ENCODE measurements at places on chromosomes 6 and 20.

- H3K27me3 ChIP-seq: no peaks in the 10 kb centered on the region
- no peak overlapping the region for H3K4me3 ChIP-seq
- no peak for DNase-seq
- no peaks in the 10 kb centered on the region for H3K4me1 ChIP-seq
- no peaks in the 10 kb centered on the region for H3K36me3 ChIP-seq
These were observed 276.3 kb downstream of the ADGRB3 start for GRCh38 chr6:68911334-68911733.

GRCh38 chr6:143264986-143265764, 185.3 kb downstream of the ADAT2 start:
- H3K4me1 ChIP-seq: no peaks in the 10 kb centered on the region
- no peaks in the 10 kb centered on the region for H3K36me3 ChIP-seq
- H3K27ac ChIP-seq: no peak overlapping the region
- DNase-seq: no peak
- H3K4me3 ChIP-seq: no peak overlapping the region
- H3K27me3 ChIP-seq: no peaks in the 10 kb centered on the region

GRCh38 chr6:13417431-13417830, 70.0 kb downstream of the GFOD1 start:
- H3K36me3 ChIP-seq: no peaks in the 10 kb centered on the region
- peaks cover 13% of the 10 kb centered on the region for H3K4me1 ChIP-seq
- DNase-seq: no peak
- no peaks in the 10 kb centered on the region for H3K27me3 ChIP-seq
- H3K27ac ChIP-seq: no peak overlapping the region

DNA sequence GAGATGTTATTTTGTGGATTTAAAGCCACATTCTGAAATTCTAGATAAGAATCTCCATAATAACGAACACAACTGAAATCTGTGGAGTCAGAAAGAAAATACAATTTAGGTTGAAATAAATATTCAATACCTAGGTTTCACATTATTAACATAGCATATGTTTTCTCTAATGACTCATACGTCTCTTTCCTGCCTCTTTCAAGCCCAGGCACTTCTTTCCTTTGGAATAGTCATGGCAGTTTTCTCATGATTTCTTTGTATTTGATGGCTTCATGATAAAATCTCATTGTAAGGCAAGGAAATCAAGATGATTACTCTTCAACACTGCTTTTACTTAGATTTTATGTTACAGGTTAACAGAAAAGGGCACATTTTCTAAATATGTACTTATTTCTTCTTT, 803.7 kb downstream of the PHF3 start:
- no peaks in the 10 kb centered on the region for H3K4me1 ChIP-seq
- no peaks in the 10 kb centered on the region for H3K27me3 ChIP-seq
- H3K27ac ChIP-seq: no peak overlapping the region
- DNase-seq: no peak
- H3K4me3 ChIP-seq: no peak overlapping the region
- no peaks in the 10 kb centered on the region for H3K36me3 ChIP-seq

GRCh38 chr20:49612127-49612738, 44.3 kb upstream of the PTGIS start:
- H3K27ac ChIP-seq: no peak overlapping the region
- H3K4me1 ChIP-seq: peaks cover 12% of the 10 kb centered on the region
- no peak for DNase-seq
- no peak overlapping the region for H3K4me3 ChIP-seq

DNA sequence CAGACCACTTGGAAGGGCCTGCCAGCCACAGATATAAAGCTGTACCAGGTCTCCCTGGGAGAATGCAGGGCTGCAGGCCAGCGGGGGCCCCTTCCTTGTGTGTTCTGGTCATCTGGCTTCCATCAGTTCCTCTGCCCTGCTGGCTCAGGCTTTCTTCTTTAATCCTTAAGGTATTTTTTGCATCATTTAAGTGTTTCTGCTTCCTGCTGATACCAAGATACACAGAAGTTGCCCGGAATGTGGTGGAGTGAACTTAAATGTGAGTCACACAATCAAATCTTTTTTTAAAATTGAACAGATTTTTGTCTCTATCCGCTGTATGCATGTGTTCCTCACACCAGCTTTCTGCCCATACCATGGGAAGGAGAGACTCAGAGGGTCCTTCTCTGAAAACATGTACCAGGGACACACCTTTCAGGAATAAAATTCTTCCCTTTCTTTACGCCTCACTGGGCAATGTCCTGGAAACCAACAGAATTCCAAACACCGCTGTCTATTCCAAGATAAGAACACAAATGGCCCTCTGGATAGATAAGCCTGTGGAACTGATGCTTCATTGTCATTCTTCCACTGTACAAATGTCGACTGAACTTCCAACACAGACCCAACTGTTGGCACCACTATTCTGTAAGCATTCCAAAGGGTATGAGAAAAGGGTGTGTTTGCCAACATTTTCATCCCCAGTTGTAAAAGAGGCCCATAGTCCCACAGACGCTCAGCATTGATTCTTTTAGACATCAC, 206.2 kb upstream of the MYLIP start:
- peaks cover 18% of the 10 kb centered on the region for H3K4me1 ChIP-seq
- no peak overlapping the region for H3K4me3 ChIP-seq
- H3K27me3 ChIP-seq: no peaks in the 10 kb centered on the region
- no peaks in the 10 kb centered on the region for H3K36me3 ChIP-seq
- H3K27ac ChIP-seq: no peak overlapping the region

GRCh38 chr6:143060806-143061596, at the start of gene AIG1:
Gene AIG1, plus strand, starts transcription at chr6:143060889. Its CDS starts 37 bp downstream, at chr6:143060926.
- no peaks in the 10 kb centered on the region for H3K36me3 ChIP-seq
- peak; percentile 70 for DNase-seq
- peak within 1 kb of the TSS; percentile 80 for H3K4me3 ChIP-seq
- H3K4me1 ChIP-seq: peaks cover 11% of the 10 kb centered on the region
- no peaks in the 10 kb centered on the region for H3K27me3 ChIP-seq

GRCh38 chr20:16846006-16846405, 97.8 kb downstream of the OTOR start:
- H3K27me3 ChIP-seq: no peaks in the 10 kb centered on the region
- H3K4me1 ChIP-seq: no peaks in the 10 kb centered on the region
- no peaks in the 10 kb centered on the region for H3K36me3 ChIP-seq

GRCh38 chr20:63057171-63058117, 50.7 kb upstream of the BHLHE23 start:
- H3K36me3 ChIP-seq: no peaks in the 10 kb centered on the region
- H3K27ac ChIP-seq: no peak overlapping the region
- H3K27me3 ChIP-seq: peaks cover 6% of the 10 kb centered on the region
- H3K4me1 ChIP-seq: no peaks in the 10 kb centered on the region
- H3K4me3 ChIP-seq: no peak overlapping the region
- DNase-seq: no peak

- H3K4me1 ChIP-seq: no peaks in the 10 kb centered on the region
- H3K27ac ChIP-seq: no peak overlapping the region
- H3K4me3 ChIP-seq: no peak overlapping the region
- H3K36me3 ChIP-seq: peaks cover 3% of the 10 kb centered on the region
- no peak for DNase-seq
These were observed 515.1 kb upstream of the SOX4 start for GRCh38 chr6:21078497-21078896.

DNA sequence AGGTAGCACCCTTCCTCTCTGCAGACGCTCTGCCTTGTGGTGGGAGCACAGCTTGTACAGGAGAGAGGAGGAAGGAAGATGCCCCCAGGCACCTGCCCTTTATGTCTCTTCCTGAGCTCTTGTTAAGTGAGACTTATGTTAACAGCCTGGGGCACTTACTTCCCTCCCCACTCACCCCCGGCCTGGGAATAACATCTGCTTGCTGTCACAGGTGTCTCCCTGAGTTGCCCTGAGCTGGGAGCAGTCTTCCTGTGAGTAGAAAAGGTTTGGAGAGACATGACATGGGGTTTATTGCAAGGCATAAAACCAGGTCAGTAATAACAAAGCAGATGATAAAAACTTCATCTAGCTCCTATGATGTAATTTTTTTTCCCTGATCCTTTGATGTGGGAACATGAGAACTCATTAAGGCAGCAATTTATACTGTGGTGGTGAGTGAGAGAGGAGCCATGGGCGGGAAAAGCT, 1.9 kb downstream of the SSTR4 start:
- peaks cover 4% of the 10 kb centered on the region for H3K4me1 ChIP-seq
- peaks cover 8% of the 10 kb centered on the region for H3K27me3 ChIP-seq
- H3K36me3 ChIP-seq: no peaks in the 10 kb centered on the region
- H3K4me3 ChIP-seq: no peak overlapping the region
- no peak overlapping the region for H3K27ac ChIP-seq

GRCh38 chr6:73719046-73719445, 23.0 kb downstream of the CD109 start:
- peaks cover 49% of the 10 kb centered on the region for H3K4me1 ChIP-seq
- H3K27ac ChIP-seq: no peak overlapping the region
- peaks cover 2% of the 10 kb centered on the region for H3K36me3 ChIP-seq
- H3K27me3 ChIP-seq: no peaks in the 10 kb centered on the region
- no peak for DNase-seq

GRCh38 chr6:160461641-160462040, 113.5 kb downstream of the SLC22A3 start:
- H3K27ac ChIP-seq: no peak overlapping the region
- no peak for DNase-seq
- no peaks in the 10 kb centered on the region for H3K36me3 ChIP-seq

DNA sequence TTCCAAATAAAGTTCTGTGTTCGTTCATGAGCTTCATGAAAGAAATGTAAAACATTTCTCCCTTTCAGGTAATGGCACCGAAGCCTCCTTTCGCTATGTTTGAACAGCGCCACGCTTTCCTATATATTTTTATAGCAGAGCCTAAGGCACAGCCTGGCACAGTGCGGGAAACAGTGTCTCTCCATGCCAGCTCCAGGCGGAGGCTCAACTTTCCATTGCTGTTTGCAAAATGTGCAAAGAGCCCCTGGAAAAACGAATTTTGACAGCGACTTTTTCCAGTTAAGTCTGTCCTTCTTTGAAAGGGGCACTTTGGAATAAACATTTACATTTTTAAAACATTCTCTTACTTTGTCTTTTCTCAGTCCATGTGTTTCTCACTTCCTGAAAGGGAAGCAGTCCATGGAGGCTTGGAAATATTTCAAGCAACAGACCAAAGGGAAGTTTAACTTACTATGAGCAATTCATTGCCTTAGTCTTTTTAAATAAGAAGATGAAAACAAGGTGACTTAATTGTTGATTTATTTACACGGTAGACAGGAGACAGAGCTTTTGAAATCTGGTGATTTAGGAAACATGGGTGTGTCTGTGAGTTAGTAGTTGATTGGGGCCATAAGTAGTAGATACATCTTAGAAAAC, 769 bp downstream of the CCN6 start:
- DNase-seq: no peak
- H3K36me3 ChIP-seq: no peaks in the 10 kb centered on the region
- peaks cover 4% of the 10 kb centered on the region for H3K4me1 ChIP-seq

GRCh38 chr6:107812234-107812769, 11.8 kb downstream of the SCML4 start:
- DNase-seq: no peak
- no peaks in the 10 kb centered on the region for H3K27me3 ChIP-seq
- no peak overlapping the region for H3K4me3 ChIP-seq
- no peaks in the 10 kb centered on the region for H3K4me1 ChIP-seq
- no peaks in the 10 kb centered on the region for H3K36me3 ChIP-seq

GRCh38 chr6:69392745-69393144, 404.1 kb downstream of the LMBRD1 start:
- H3K27ac ChIP-seq: no peak overlapping the region
- H3K27me3 ChIP-seq: no peaks in the 10 kb centered on the region
- DNase-seq: no peak
- H3K4me3 ChIP-seq: no peak overlapping the region
- no peaks in the 10 kb centered on the region for H3K4me1 ChIP-seq

GRCh38 chr6:56550301-56550700, 92.4 kb downstream of the DST start:
- no peaks in the 10 kb centered on the region for H3K4me1 ChIP-seq
- no peak for DNase-seq
- no peak overlapping the region for H3K27ac ChIP-seq
- no peaks in the 10 kb centered on the region for H3K27me3 ChIP-seq

DNA sequence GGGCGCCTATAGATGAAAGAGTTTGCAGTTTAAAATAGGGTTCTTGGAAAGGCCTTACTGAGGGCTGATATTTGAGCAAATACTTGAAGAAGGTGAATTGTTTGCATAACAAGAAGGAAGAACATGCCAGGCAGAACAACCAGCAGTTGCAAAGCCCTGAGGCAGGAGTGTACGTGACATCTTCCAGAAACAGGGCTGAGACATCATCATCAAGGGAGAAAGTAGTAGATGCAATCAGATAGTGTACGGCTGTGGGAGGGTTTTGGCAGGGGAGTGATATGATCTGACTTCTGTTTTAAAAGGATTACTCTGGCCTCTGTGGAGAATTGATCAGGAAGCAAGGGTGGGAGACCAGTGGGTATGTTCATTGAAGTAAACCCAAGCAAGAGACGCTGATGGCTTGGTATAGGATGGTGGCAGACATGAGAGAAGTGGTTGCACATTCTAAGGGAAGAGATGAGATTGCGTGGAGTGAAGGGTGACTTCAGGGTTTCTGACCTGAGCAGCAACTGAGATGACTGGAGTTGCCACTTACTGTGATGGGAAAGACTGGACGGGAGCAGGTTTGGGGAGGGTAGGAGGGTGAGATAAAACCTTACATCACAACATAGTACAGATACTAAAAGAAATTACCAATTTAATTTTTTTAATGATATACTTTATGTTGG, 28.8 kb downstream of the RIOK1 start:
- no peak for DNase-seq
- H3K4me3 ChIP-seq: no peak overlapping the region
- no peak overlapping the region for H3K27ac ChIP-seq
- peaks cover 40% of the 10 kb centered on the region for H3K36me3 ChIP-seq

DNA sequence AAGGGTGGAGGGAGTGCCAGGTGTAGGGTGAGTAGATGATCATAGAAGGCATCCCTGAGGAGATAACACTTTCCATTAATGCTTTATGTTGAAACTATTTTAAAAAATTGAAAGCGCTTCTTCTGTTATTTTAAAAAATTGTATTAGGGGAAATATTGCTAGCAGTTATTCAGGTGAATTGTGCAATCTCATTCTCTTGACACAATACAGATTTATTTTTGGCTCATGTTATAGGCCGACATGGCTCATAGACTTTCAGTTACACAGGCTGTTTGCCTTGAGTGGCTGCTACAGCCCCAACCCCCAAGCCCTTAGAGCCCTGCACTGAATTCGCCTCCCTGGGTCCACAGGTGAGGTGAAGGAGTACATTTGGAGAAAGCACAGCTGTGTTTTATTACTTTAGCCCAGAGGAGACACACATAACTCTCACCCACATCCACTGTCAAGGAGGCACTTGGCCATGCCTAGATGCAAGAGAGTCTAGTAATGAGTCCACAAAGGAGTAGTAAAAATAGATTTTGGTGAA, 228.2 kb downstream of the RFPL4B start:
- no peak overlapping the region for H3K27ac ChIP-seq
- no peak for DNase-seq
- no peaks in the 10 kb centered on the region for H3K4me1 ChIP-seq
- H3K4me3 ChIP-seq: no peak overlapping the region
